ENCODE measurements at places on chromosomes 5 and 9.

GRCh38 chr5:25224316-25224982, 579.7 kb upstream of the CDH10 start:
- no peak for DNase-seq
- H3K27me3 ChIP-seq, result no peaks in the 10 kb centered on the region
- no peaks in the 10 kb centered on the region for H3K36me3 ChIP-seq
- no peaks in the 10 kb centered on the region for H3K4me1 ChIP-seq
- no peak overlapping the region for H3K4me3 ChIP-seq

GRCh38 chr5:99169309-99169708, 240.5 kb upstream of the CHD1 start:
- H3K4me1 ChIP-seq, result no peaks in the 10 kb centered on the region
- H3K27me3 ChIP-seq, result no peaks in the 10 kb centered on the region
- H3K27ac ChIP-seq, result no peak overlapping the region
- H3K4me3 ChIP-seq, result no peak overlapping the region

DNA sequence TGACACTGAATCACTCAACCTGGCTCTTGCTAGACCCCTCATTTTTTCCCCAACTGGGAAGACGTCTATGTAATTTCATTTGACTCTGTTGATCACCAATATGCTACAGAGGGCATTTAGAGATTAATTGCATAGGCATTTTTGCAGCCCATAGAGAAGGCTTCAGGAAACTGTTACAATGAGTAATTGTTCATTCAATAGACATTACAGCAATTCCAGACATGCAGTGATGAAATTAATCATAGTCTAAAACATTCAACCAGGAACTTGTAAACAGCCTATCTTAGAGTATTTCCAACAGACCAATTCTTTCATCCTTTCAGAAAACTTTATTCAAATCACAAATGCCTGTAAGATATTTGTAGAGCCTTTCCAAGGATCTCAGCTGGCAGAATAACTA, 122.3 kb downstream of the MARCHF11 start:
- no peaks in the 10 kb centered on the region for H3K4me1 ChIP-seq
- H3K27ac ChIP-seq, result no peak overlapping the region
- H3K36me3 ChIP-seq, result no peaks in the 10 kb centered on the region
- H3K27me3 ChIP-seq, result no peaks in the 10 kb centered on the region
- H3K4me3 ChIP-seq, result no peak overlapping the region

- H3K36me3 ChIP-seq, result no peaks in the 10 kb centered on the region
- no peak overlapping the region for H3K4me3 ChIP-seq
Measured at GRCh38 chr9:111514967-111515366, 10.0 kb upstream of the ZNF483 start.

- H3K36me3 ChIP-seq, result no peaks in the 10 kb centered on the region
- H3K4me3 ChIP-seq, result no peak overlapping the region
- no peak for DNase-seq
- no peaks in the 10 kb centered on the region for H3K27me3 ChIP-seq
- H3K4me1 ChIP-seq, result no peaks in the 10 kb centered on the region
Measured at GRCh38 chr5:31194468-31194813, 955 bp downstream of the CDH6 start.

DNA sequence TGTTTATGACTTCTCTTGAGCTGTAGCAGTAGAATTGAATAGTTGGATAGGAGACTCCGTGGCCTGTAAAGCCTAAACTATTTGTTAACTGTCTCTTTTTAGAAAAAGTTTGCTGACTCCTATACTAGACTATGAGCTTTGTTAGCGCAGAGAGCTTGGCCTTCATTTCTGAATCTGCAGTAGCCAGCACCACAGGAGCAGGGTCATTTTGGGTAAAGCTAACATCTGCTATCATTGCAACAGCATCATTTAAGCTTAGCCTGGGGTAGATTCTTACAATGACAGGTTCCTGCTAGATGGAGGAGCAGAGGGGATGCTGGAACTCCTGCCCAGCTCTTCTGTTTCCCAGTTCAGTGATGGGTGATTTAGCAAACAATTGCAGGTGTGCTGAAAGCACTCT, 133.7 kb upstream of the ASTN2 start:
- no peak overlapping the region for H3K27ac ChIP-seq
- H3K4me1 ChIP-seq, result no peaks in the 10 kb centered on the region
- H3K27me3 ChIP-seq, result no peaks in the 10 kb centered on the region

DNA sequence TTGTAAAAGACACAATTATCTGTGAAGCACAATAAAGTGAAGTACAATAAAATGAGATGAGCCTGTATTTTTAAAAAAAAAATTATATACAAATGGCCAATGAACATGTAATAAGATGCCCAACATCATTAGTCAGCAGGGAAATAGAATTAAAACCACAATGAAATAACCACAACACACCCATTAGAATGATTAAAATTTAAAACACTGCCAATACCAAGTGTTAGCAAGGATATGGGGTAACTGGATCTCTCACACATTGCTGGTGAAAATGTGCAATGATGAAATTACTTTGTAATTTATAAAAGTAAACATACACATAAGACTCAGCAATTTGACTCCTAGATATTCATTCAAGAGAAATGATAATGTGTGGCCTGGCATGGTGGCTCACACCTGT, 62.8 kb downstream of the SHOC1 start:
- H3K4me3 ChIP-seq, result no peak overlapping the region
- no peak overlapping the region for H3K27ac ChIP-seq
- no peak for DNase-seq
- H3K4me1 ChIP-seq, result no peaks in the 10 kb centered on the region

GRCh38 chr5:41636605-41637004, 126.2 kb upstream of the PLCXD3 start:
- H3K36me3 ChIP-seq, result no peaks in the 10 kb centered on the region
- H3K27me3 ChIP-seq, result no peaks in the 10 kb centered on the region
- H3K4me3 ChIP-seq, result no peak overlapping the region

GRCh38 chr9:2152966-2153629, 138.0 kb downstream of the SMARCA2 start:
- H3K27me3 ChIP-seq, result no peaks in the 10 kb centered on the region
- no peak for DNase-seq
- H3K27ac ChIP-seq, result peak overlapping the region; percentile 16
- no peaks in the 10 kb centered on the region for H3K36me3 ChIP-seq

- H3K36me3 ChIP-seq, result no peaks in the 10 kb centered on the region
- no peak for DNase-seq
- no peak overlapping the region for H3K27ac ChIP-seq
- no peak overlapping the region for H3K4me3 ChIP-seq
- H3K27me3 ChIP-seq, result no peaks in the 10 kb centered on the region
- no peaks in the 10 kb centered on the region for H3K4me1 ChIP-seq
Measured at GRCh38 chr9:80995759-80996158, 693.6 kb downstream of the TLE1 start.

DNA sequence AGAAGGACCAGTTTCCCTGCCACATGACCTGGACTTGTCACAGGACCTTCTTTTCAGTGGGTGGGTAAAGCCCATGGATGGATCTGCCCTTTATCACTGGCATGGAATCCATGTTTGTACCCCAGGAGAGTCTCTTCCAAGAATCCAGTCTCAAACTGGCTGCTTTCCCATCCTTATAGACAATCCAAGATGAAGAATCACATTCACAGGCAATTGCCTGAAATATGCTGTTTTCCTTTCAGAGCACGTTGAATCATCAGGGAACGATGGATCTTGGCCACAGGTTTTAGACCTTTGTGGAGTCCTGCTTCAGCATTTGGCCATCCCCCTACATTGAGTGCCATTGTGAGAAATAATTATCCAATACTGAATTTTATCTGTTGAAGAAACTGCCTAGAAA, 319.8 kb downstream of the ASTN2 start:
- no peak overlapping the region for H3K27ac ChIP-seq
- no peak overlapping the region for H3K4me3 ChIP-seq
- DNase-seq, result no peak
- H3K36me3 ChIP-seq, result no peaks in the 10 kb centered on the region
- H3K27me3 ChIP-seq, result no peaks in the 10 kb centered on the region

GRCh38 chr5:174775081-174775480, 50.7 kb downstream of the MSX2 start:
- no peaks in the 10 kb centered on the region for H3K36me3 ChIP-seq
- DNase-seq, result no peak
- no peak overlapping the region for H3K27ac ChIP-seq
- H3K4me3 ChIP-seq, result no peak overlapping the region
- no peaks in the 10 kb centered on the region for H3K27me3 ChIP-seq

DNA sequence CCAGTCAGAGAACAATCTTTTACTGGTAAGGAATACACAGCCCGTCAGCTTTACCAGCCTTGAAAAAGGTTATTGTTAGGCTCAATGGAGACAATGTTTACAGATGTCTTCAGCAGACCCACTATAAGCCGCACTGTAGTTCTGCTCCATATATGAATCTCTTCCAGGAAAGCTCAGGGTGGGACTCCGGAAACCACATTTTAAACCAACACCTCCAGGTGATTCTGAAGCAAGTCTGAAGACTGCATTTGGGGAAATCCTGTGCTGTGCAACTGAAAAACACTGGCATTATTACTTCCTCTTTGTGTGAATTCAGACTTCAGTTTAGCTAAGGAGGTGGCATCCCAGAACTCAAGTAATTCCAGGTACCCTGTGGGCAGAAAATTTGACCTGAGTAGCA, 3.5 kb downstream of the GZMK start:
- no peaks in the 10 kb centered on the region for H3K27me3 ChIP-seq
- no peak overlapping the region for H3K27ac ChIP-seq

DNA sequence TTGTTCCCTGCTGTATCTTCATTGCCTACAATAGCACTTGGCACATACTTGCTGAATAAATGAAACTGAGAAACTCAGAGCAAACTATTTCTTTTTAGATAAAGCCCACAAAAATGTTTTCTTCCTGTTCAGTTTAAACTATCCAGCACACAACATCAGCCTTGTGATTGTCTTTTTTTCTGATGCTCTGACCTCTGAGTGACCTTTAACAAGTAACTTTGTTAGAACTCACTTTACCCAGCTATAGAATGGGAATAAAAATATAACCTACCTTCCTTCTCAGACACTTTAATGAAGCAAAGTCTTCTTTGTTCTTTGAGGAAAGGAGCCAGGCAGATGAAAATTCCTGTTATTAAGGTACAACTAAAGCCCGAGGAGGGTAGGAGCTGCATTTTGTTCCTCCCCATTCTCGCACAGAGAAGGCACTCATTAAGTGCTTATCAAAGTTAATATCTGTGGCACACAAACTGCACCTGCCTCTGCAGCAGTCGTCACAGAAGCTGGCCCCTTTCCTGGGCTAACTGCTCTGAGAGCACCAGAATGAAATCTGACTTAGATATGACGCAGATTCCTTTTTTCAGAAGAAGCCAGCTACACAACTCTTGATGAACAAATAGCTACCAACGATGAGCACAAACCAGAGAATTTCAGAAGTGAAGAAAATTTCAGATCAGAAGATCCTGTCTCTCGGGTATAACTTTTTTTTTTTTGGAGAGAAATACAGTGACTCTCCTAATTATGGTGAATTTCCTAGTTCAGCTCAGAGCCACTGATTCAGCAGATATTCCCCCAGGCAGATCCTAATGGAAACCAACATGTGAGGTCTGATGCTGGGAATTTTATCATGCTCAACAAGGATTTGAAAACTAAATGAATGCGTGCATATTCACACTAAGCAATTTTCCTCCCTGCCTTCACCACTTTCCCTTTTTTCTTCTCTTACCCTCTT, 31.0 kb upstream of the NR3C1 start:
- no peaks in the 10 kb centered on the region for H3K36me3 ChIP-seq
- H3K27me3 ChIP-seq, result no peaks in the 10 kb centered on the region
- H3K27ac ChIP-seq, result peak overlapping the region; percentile 6
- DNase-seq, result peak; percentile 74
- H3K4me3 ChIP-seq, result peak overlapping the region; percentile 37

GRCh38 chr9:75588808-75589207, 301.7 kb upstream of the PCSK5 start:
- no peak overlapping the region for H3K4me3 ChIP-seq
- H3K4me1 ChIP-seq, result no peaks in the 10 kb centered on the region
- H3K27ac ChIP-seq, result no peak overlapping the region
- H3K27me3 ChIP-seq, result no peaks in the 10 kb centered on the region
- no peak for DNase-seq
- H3K36me3 ChIP-seq, result no peaks in the 10 kb centered on the region

- H3K4me1 ChIP-seq, result no peaks in the 10 kb centered on the region
- H3K4me3 ChIP-seq, result no peak overlapping the region
- H3K36me3 ChIP-seq, result no peaks in the 10 kb centered on the region
- no peak overlapping the region for H3K27ac ChIP-seq
- H3K27me3 ChIP-seq, result no peaks in the 10 kb centered on the region
- DNase-seq, result no peak
Measured at GRCh38 chr5:41109186-41109585, 38.0 kb upstream of the MROH2B start.

DNA sequence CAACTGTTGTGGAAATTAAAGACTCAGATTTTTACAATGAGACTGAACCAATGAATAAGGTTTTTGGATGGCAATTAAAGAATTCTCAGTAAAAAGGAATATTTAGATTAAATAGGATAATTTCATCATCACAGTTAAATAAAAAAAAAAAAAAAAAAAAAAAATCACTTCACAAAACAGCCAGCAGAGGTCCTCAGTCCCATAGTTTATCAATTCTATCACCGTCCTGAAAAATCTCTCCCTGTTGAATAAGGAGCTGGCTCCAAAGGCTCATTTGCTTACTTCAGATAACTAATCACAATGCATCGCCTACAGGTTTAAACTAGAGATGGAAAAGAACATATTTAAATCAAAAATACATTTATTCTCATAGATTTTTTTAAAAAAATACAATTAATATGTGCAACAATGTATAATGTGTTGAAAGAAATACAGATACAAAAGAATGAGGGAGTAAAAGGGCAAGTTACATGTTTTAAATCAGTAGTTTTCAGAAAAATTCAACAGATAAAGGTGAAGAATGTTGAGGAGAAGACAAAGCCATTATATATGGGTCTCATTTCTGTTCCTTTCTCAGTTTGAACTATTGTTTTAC, 175.8 kb upstream of the CHD1 start:
- H3K4me1 ChIP-seq, result no peaks in the 10 kb centered on the region
- no peak for DNase-seq
- H3K36me3 ChIP-seq, result no peaks in the 10 kb centered on the region
- no peak overlapping the region for H3K4me3 ChIP-seq
- H3K27ac ChIP-seq, result no peak overlapping the region
- no peaks in the 10 kb centered on the region for H3K27me3 ChIP-seq

All from Peyer's patch (tissue), 4 donors.